IPS DF 19.7 (cell line): ENCODE measurements at places on chromosomes 5 and 9.

DNA sequence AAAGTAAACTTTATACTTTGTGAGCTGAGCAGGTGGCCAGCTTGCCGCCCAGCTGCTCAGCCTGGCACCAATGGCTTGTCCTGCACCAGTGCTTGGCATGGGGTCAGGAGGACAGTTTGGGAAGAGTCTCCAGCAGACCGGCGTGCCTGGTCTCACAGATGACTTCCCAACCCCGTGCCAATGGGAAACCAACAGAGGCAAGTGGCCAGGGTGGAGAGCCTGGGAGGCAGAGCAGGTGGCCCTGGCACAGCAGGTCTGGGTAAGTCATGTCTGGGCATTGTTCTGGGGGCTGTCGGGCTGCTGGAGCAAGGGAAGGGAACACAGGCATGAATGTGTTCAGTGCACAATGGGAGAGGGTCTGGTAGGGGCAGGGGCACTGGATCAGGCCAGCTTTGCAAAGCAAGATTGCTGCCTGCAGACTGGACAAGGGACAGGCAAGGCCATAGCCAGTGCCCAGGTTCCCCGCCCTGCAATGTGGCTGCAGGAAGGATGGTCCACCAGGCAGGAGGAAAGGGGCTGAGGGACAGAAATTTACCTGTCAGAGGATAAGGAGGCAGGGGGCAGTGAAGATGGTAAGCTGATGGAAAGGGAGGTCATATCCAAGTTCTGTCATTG lies 76.2 kb upstream of the ALDH1B1 start:
- DNase-seq = no peak

GRCh38 chr5:68460147-68460798 lies 244.7 kb downstream of the PIK3R1 start:
- no peak for DNase-seq

GRCh38 chr9:89634995-89635742 lies 30.4 kb downstream of the GADD45G start:
- DNase-seq = no peak

- DNase-seq = no peak
Measured at GRCh38 chr5:124719113-124719967, 27.1 kb downstream of the ZNF608 start.
